ENCODE measurements at places on chromosomes 2 and 18.

- DNase-seq, result no peak
These were observed 276.9 kb downstream of the SRBD1 start for GRCh38 chr2:45334205-45334604.

- DNase-seq, result no peak
These were observed 177.6 kb upstream of the HDAC4 start for GRCh38 chr2:239578381-239578780.

- no peak for DNase-seq
These were observed 64.9 kb downstream of the MCFD2 start for GRCh38 chr2:46850742-46851141.

- no peak for DNase-seq
These were observed 69.1 kb upstream of the B3GNT7 start for GRCh38 chr2:231326404-231326803.

GRCh38 chr2:72080286-72081145 lies 67.1 kb downstream of the CYP26B1 start:
- DNase-seq, result no peak

Measured in HuH-7 (cell line).